ENCODE measurements at places on chromosomes 2 and 18.

DNA sequence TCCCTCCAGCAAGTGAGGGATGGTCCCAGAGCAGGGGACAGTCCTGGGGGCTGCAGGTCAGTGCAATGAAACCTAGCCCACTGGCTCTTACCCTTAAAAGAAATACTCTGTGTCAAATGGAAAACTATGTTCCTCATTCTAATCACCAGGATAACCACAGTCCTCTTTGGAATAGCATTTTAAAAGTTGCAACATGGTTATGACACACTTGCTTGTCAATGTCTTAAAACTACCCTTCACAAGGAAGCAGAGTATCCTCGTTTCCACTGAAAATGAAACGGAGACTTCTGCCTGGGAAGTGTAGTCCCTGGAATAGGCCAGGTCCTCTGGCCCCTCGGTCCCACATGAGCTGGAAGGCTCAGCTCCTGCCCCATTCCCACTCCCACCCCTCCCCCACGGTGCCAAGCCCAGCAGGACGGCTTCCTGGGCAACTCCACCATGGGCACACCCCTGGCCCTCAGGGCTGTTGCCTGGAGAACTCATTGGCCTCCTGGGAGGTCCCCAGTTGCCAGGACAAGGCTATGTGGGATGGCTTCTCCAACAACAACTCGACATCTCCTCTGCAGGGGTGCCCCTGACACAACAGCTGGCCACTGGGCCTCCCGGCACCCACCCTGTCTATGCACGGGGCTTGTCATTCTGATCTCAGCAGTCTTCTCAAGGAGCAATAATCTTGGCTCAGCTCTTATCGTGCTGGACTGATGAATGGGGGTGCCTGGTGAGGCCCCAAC lies 38.3 kb upstream of the ST3GAL5 start:
- DNase-seq, result no peak

DNA sequence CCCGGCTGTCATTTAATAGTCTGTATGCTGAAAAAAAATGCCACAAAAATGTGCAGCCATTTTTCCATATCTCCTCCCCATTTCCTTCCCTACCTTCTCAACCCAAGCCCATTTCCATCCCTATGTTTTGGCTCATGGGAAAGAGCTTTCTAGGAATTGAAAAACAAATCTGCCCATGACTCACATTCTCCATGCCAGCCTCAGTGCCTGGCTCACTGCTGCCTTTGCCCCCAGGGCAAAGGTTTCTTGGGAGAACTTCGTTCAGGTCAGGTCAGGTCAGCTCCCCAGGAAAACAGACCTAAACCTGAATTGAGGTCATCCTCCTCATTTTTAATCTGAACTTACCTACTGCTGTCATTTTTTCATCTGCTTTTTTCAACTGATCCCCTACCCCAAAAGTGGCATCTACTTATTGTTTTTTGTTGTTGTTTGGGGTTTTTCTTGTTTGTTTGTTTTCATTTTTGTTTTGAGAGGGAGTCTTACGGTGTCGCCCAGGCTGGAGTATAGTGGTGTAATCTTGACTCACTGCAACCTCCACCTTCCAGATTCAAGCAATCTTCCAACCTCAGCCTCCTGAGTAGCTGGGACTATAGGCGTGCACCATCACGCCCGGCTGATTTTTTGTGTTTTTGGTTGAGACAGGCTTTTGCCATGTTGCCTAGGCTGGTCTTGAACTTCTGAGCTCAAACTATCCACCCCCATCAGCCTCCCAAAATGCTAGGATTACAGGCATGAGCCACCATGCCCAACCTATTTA lies 66.7 kb downstream of the FECH start:
- no peak for DNase-seq

DNA sequence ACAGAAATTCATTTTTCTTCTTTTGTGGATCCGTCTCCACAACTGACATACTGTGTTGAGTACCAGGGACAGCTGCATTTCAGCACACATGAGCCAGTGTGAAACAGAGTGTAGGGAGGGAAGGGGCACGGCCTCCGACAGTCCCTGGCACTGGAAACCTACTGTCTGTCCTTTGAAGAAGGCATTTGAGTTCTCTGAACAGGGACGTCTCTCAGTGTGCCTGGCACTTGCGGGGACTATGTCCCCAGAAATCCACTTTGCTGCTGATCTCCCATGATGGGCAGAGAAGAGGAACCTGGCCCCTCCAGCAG lies 48.1 kb downstream of the PLB1 start:
- no peak for DNase-seq

DNA sequence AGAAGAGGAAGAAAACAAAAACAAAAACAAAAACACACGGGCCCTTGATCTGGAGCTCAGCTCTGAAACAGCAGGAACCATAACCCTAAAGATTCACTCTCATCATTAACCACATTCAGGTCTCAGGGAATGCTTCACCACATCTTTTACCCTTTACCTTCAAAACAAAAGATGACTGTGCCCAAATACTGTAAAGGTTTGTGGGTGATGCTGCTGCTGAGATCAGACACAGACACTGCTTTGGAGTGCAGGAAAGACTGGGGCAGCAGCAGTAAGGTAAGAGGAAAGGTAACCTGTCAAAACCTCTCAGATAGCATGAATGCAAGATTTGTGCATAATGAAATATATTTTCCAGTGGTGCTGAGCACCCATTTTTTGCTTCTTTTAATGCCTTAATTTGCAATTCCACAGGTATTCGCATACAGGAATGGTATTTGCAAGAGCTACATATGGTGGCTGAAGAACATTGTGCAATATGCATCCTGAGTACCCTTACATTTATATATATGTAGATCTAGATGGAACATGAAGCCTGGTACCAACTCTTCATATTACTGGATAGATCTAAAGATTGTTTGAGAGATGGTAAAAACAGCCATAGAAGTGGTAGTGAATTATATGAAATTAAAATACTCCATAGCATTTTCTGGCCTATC lies 4.1 kb upstream of the FLACC1 start:
- no peak for DNase-seq

GRCh38 chr2:79235135-79235534 lies 75.6 kb upstream of the REG3A start:
- DNase-seq, result no peak

DNA sequence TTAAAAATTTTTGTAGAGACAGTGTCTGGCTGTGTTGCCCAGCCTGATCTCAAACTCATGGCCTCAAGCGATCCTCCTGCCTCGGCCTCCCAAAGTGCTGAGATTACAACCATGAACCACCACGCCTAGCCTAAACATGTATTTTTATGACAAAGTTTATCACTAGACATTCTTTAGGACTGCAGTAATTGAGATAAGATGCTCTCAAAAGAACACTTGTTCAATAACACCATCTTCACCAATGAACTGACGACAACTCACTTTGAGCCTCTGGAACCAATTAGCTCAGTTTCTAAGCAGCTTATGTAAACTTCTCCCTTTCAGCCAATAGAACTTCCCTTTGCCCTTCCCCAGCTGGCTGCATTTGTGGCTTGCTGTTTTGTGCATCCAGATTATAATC lies 15.3 kb upstream of the PPP4R1 start:
- no peak for DNase-seq

GRCh38 chr2:231200805-231201474 lies 2.5 kb downstream of the ARMC9 start:
- no peak for DNase-seq

DNA sequence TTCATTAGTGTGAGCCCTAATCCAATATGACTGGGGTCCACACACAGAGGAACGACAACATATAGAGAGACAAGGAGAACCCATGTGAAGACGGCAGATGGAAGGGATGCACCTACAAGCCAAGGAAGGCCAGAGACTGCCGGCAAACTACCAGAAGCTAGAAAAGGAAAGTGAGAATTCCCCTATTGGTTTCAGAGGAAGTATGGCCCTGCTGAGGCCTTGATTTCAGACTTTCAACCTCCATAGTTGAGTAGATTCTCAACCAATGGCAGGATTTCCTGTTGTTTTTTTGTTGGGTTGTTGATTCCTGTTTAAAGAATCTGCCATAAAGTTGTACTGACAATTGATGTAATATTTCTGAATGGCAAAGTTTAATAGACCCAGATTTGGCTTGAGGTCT lies 241.5 kb downstream of the SATB2 start:
- no peak for DNase-seq
